ENCODE measurements at places on chromosomes 4 and X. TPM values are rescaled to one million over a fixed set of nuclear protein-coding genes. Genes with fewer than 3 reads are reported as not detected.

DNA sequence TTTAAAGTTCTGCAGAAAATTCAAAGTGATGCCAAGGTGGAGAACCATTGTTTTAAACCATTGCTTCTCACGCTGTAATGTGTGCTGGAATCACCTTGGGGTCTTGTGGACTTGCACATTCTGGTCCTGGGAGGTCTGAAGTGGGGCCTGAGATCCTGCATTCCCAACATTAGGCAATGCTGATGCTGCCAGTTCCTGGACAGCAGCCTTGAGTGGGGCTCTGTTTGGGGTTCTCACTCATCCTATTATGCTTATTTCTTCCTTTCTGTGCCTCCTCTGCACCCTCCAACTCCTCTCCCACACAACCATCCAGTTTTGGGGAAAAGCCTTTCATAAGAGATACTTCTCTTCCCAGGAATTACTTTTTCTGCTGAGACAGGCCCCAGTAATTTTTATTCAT is 44.2 kb upstream of the RASSF6 start:
- no peak for DNase-seq

- DNase-seq = no peak
These were observed 127.4 kb downstream of the SLC39A8 start for GRCh38 chr4:102217775-102218355.

ESX1 gene
- not detected for polyA plus RNA-seq

- DNase-seq = no peak
These were observed 73.0 kb upstream of the PJA1 start for GRCh38 chrX:69238114-69238886.

CFAP299 gene
- 0.23 TPM for polyA plus RNA-seq

GAGE12J gene
- polyA plus RNA-seq = not detected

BRS3 gene
- not detected for polyA plus RNA-seq

DNA sequence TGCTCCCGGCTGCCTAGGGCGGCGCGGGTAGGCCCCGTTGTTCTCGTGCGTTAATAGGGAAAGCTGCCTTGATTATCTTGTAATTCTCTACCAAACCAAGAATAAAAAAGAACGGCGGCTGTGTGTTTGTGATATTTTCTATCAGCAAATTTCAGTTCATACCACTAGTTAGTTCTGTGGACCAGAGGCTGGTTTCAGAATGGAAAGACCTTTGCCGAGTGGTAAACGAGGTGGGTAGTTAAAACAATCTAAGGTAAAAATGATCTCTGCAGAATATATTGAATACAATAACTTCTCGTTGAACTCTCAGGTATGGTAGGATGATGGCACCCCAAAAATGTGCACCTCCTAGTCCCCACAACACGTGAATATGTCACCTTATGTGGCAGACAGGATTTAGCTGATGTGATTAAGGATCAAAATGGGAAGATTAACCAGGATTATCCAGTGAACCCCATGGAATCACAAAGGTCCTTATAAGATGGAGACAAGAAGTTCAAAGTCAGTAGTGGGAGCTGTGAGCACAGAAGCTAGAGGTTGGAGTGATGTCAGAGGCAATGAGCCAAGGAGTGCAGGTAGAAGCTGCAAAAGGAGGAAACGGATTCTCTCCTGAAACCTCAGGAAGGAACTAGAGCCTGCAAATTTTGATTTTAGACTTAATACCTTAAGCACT is 574 bp upstream of the CFAP97 start:
- DNase-seq = no peak

DNA sequence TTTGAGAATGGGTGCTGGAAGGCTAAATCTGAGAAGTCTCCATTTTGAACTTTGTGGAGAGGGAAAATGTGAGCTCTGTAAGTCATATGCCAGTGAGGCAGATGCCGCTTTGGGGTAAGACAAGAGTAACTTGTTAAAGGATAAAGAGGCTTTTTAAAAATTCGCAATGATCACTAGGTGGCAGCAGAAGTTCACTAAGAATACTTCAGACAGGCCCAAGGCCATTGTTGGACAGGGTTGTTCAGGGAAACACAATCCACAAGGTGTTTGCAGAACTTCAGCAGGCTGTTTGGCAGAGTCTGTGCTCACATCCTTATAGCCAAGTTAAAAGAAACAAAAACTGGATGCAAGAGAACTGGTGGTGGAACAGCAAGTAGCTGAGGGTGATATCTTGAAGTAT is 13.7 kb upstream of the PIGA start:
- peak; percentile 35 for DNase-seq

GRCh38 chrX:43002526-43003203 is 224.7 kb upstream of the PPP1R2C start:
- no peak for DNase-seq
